T-helper 9 cell (primary cell): ENCODE measurements at places on chromosomes 13 and 19.

GRCh38 chr13:48641404-48641803 is 12.3 kb upstream of the CYSLTR2 start:
- DNase-seq: no peak

- DNase-seq: peak; percentile 29
These were observed 7.5 kb upstream of the GPR183 start for GRCh38 chr13:99314640-99315176.

GRCh38 chr19:3129112-3129511 is 6.7 kb upstream of the GNA15 start:
- DNase-seq: no peak

DNA sequence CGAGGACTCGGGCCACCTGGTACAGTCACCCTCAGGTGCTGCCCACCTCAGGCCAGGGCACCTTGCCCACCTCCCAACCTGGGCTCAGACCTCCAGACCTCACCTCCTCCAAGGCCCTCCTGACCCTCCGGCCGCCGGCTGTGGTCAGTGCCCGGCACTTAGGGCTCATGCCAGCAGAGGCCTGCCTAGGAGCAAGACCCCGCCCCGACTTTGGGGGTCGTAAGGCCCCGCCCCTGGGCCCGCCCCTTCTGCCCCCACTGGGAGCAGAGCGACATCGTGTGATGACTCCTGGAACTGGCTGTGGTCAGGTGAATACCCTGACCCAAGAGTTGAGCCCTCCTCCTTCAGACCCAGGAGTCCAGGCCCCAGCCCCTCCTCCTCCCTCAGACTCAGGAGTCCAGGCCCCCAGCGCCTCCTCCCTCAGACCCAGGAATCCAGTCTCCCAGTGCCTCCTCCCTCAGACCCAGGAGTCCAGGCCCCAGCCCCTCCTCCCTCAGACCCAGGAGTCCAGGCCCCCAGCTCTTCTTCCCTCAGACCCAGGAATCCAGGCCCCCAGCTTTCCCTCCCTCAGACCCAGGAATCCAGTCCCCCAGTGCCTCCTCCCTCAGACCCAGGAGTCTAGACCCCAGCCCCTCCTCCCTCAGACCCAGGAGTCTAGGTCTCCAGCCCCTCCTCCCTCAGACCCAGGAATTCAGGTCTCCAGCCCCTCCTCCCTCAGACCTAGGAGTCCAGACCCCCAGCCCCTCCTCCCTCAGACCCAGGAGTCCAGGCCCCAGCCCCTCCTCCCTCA is at the start of gene SBK2:
Gene SBK2, minus strand, starts transcription at position 183 of the 790 bp plus-strand sequence. CDS start 839 bp downstream, outside the sequence.
- no peak for DNase-seq

DNA sequence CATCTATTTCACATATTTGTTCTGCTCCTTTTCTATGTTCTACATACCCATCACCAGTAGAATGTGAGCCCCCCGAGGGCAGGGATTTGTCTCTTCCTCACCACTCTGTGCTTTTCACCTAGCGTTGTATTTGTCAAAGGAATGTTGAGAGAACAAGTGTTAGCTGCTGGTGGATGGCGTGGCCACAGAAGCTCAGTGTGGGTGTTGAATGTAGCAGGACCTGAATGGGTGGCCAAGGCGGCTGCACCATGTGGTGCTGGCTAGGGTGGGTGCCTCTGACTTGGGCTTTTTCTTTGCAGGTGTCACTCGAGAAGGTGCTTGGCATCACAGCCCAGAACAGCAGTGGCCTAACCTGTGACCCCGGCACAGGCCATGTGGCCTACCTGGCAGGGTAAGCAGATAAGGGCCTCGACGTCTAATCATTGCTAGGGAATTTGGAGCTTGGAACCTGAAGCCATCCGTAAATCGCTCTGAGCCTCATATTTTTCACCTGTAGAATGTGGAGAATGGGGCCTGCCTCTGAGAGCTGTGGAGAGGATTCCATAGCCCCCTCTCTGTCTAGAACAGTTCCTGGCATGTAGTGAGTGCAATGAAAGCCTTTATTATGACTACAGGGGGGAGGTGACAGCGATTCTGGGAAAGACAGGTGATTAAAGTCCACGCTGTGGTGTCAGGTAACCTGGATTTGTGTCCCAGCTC is 3.9 kb downstream of the WDR62 start:
- no peak for DNase-seq

GRCh38 chr13:91894316-91894715 is 495.9 kb downstream of the GPC5 start:
- DNase-seq: no peak

GRCh38 chr19:1468274-1468820 is 10.7 kb downstream of the C19orf25 start:
- no peak for DNase-seq

DNA sequence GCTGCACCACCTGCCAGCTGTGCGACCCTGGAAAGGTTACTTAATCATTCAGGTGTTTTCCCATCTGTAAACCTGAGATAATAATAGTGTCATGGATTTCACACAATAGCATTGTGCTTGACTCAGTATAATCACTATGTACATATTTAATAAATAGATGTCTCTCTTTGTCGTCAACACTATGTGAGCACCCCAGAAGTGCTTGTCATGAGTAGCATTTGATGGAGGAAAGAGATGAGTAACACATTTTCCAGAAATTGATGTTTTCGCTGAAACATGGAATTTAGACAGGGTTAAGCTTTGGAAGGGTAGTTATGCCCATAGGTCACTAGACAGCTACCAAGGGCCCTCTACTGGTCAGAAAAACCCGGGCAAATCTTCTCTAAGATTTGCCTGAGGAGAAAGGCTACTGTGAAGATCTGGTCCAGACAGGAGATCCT is 9.5 kb upstream of the MBNL2 start:
- DNase-seq: no peak

GRCh38 chr19:39403331-39404312 is 3.0 kb upstream of the ZFP36 start:
- DNase-seq: peak; percentile 97

GRCh38 chr13:114120591-114121011 is 11.8 kb downstream of the RASA3 start:
- no peak for DNase-seq

DNA sequence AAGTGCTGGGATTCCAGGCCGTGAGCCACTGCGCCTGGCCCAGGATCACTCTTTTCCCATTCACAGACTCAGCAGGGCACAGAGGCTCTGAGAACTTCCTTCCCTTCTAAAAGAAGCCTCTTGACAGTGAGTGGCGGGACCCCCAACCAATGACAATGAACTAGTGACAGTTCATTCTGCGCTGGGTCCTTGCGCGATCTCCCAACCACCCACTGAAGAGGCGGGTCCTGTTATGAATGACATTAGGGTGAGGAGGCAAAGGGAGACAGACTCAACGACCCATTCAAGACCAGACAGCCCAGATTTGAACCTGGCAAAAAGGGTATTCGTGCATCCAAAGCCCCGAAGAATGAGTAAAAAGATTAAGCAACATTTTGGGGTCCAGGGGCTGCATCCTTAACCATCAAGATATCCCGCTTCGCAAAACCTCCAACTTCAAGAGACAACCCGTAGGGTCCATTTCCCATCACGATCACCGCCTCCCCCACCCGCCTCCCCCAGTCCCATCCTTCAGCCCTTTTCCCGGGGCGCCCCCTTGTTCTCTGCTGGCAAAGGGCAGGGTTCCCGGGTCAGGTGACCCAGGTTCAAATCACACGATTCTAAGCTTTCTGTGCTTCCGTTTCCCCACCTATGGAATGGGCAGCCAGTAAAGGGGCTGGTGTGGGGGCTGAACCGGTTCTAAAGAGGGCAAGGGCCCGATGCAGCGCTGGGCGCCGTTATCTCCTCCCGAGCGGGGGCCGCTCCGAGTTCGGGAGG is 719 bp downstream of the SUGP2 start:
- peak; percentile 24 for DNase-seq

GRCh38 chr13:113922412-113923118 is 51.3 kb downstream of the C13orf46 start:
- no peak for DNase-seq

- peak; percentile 73 for DNase-seq
These were observed 7.7 kb downstream of the PNMA8B start for GRCh38 chr19:46487802-46488445.

DNA sequence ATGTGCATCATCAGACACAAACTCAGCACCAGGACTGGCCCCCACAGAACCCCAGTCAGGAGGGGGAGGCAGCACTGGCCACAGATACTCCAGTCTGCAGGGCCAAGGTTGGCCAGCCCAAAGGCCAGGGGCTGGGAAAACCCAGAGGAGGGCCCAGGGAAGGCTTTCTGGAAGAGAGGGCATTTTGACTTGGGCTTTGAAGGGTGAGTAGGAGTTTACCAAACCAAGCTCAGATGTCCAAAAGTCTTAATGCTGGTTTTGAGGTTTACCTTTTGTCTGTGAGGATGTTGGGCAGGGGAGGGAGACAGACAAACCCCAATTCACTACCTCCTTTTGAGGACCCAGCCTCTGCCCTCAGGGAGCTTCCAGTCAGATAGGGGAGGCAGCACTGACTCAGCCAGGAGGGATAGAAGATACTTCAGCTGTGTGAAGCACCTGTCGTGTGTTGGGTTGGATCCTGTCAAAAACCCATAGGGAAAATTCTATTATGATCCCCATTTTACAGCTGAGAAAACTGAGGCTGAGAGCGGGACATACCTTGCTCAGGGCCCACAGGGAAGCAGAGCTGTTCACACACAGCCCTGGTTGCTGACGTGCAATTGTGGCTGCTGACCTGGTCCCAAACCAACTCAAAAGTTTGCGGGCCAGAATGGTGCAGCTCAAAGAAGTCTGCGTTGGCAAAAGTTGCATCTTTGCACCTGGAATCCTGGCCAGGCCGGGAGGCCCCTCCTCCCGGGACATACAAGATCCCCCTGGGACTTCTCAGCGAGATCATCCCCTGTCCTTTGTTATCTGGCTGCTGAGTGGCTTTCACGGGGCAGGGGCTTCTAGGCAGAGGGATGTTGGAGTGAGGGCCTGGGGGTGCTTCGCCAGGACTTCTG is 13.1 kb downstream of the CILP2 start:
- no peak for DNase-seq

DNA sequence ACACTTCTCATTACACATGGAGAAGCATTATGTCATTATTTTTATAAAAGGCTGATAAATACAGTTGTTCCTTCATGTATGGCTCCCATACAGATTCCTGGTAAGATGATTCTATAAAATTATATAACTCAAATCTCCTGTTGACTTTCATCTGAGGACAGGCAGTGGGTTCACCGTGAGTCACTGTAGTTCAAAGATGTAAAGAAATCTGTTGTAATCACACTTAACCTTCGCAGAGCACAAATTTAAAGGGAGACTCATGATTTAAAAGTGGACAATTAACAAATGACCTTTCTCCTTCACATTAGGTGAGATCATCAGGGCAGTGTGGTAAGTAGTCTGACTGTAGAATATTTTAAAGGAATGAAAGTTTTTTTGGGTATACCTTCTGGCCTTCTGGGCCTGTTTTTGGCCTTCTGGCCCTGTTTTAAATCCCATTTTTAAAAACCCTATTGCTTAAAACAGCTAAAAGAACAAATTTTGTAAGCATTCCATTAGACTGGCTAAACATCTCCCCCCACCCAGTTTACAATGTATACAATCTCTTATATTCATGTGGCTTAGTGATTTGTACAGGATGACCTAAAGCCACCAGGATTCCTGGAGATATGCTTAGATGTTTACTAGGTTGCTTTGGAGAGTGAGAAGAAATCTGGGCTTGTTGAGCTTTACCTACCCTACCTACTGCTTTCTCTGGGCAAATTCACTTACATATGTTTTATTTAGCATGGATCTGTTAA is 171.2 kb downstream of the ITGBL1 start:
- DNase-seq: no peak

- no peak for DNase-seq
These were observed 82.9 kb downstream of the DIAPH3 start for GRCh38 chr13:60080850-60081249.

GRCh38 chr13:113192279-113192678 is 16.2 kb downstream of the PCID2 start:
- no peak for DNase-seq

DNA sequence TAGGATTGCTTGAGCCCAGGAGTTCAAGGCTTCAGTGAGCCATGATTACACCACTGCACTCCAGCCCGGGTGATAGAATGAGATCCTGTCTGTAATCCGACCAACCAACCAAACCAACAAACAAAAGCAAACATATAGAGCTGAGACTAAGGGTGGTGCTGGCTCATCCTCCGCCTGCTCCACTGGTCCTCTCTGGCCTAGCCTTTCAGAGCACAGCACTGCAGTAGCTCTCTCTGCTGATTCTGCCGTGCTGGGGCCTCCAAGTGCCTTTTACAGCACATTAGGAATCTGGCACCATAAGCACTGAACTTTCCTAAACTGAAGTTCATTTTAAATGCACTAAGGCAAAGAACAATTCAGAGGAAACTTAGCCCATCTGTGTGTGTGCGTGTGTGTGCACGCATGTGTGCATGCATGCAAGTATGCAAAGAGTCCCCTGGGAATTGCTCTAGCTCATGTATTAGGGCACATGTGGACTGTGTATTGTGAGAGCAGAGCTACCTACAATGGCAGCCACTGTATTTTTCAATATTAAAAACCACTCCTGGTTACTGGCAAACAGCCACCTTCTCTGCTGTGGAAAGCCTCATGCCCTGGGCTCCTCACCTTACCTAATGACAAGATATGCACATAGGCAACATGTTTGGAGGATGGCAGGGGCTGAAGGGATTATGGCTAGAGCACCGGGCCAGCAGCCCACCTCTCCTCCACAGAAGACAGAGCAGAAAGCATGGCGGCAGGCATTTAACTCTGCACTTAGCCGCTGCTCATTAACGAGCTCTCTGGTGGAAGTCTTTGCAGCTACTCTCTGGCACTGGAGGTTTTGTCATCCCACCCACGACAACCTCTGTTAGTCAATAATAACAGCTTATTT is 223.1 kb upstream of the TSHZ3 start:
- DNase-seq: no peak

- no peak for DNase-seq
These were observed 92.2 kb downstream of the DCLK1 start for GRCh38 chr13:36038785-36039555.

DNA sequence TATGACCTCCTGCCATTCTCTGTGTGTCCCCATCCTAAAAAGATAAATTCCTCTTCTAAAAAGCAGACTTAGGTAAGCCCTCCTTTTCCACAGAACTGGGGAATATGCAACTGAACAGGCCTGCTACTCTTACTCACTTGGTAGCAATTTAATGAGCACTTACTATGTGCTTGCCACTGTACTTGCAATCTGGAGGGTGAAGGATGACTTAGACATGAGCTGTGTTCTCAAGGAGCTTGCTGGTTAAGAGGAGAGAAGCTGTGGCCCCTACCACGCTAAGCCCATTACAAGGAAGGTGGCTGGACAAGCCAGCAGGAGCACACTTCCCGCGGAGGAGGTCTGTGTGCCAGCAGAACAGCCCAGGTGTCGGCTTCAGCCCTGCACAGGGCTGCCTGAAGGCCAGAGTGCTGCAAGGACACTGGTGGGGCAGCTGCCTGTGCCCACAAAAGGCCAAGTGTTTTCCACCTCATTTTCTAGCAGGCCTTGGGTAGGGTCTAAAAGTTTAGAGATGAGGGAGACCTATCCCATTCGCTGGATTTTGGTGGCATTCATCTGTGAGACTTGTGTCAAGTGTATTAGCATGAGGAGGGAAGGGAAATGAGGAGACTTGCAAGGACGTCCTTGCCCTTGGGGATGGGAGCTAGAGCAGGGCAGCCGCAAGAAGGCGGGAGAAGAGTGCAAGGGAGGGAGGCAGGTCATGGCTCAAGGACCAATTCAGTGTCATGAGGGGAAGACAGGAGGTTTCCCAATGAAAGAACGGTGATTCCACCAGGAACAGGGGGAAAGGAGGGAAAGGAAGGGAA is 52.0 kb downstream of the COL4A1 start:
- DNase-seq: no peak

GRCh38 chr13:23570099-23570920 is at the start of gene TNFRSF19:
TSS of gene TNFRSF19 (plus strand) at chr13:23570412. CDS start at chr13:23590184, 19,772 bp downstream.
- DNase-seq: no peak

- DNase-seq: no peak
These were observed 4.1 kb downstream of the ZNF536 start for GRCh38 chr19:30376272-30376671.

- DNase-seq: no peak
These were observed 36.6 kb upstream of the ZNF429 start for GRCh38 chr19:21468791-21469190.
